ENCODE measurements at places on chromosomes 13 and 19.

- no peak for DNase-seq
These were observed 304.5 kb downstream of the KCNRG start for GRCh38 chr13:50319635-50320255.

DNA sequence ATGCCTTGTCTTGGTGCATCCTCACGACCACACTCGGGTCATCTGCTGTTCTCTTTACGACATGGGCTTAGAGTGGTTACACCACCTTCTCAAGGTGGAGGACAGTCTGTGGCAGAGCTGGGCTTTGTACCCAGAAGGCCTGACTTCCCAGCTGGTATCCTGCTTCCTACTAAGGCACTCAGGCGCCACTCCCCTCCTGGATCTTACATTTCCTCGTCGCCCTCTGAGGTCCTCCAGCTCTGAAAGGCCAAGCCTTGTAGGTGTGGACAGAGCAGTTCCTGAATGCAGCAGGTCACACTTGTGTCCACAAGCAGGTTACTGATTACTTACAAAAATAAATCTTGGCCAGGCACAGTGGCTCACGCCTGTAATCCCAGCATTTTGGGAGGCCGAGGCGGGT lies 11.9 kb downstream of the SYCE2 start:
- DNase-seq: no peak

- DNase-seq: no peak
These were observed 71.8 kb downstream of the CDADC1 start for GRCh38 chr13:49319551-49319950.

DNA sequence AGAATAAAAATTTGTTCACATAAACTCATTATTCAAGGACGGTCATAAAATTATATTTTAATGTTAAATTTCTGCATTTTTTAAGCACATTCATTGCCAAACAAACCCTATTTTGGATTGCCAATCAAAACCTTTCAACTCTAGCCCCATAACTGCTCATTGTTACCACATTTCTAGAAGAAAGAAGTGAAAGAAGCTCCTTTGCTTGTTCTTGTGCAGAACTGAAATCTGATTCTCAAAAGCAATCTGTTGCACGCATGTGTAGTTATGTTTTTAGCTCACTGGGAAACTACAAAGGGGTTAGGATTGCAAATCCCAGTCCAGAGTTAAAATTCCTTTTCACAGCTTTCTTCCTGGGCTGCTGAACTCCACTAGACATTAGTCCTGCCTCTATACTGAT lies 109.5 kb upstream of the MIR17HG start:
- DNase-seq: no peak

DNA sequence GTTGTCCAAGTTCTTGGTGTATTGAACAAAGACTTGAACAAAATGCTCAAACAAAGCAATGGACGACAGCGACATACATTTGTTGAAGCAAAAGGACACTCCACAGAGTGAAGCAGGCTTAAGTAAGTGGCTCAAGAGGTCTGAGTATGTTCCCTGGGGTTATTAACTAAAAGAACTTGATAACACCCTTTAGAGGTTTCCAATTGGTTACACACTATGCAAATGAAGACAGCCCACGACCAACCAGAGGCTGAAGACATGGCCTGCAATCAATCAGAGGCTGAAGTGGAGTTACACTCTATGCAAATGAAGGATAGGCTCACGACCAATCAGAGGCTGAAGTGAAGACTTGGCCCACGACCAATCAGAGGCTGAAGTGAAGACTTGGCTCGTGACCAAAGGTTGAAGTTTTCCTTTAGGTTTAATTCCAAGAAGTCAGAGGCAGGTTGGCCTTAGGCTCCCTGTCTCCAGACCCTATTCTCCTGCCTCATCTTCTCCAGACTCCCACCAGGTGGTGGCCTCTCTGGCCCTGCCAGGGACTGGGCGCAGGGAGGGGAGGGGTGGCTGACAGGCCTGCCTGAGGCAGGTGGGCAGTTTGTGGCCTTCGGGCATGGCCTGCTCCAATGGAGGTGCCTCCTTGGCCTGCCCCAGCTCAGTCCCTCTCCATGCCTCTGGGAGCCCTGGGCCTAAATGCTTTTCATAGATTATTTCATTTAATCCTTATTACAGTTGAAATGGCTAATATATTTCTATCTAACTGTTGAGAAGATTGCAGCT lies 38.1 kb downstream of the CCDC169 start:
- DNase-seq: no peak

Measured in urothelium cell line (cell line).